Activated CD8-positive, alpha-beta memory T cell treated with anti-CD3 and anti-CD28 coated beads, Interleukin-2, amount 10 ng/mL, durations not matched to agents 7 days and 5 days (primary cell): ENCODE measurements at places on chromosomes 5 and 9. TPM values are rescaled to one million over a fixed set of nuclear protein-coding genes. Genes with fewer than 3 reads are reported as not detected.

GRCh38 chr5:141574122-141574510 is 44.7 kb downstream of the DIAPH1 start:
- DNase-seq: no peak

DNA sequence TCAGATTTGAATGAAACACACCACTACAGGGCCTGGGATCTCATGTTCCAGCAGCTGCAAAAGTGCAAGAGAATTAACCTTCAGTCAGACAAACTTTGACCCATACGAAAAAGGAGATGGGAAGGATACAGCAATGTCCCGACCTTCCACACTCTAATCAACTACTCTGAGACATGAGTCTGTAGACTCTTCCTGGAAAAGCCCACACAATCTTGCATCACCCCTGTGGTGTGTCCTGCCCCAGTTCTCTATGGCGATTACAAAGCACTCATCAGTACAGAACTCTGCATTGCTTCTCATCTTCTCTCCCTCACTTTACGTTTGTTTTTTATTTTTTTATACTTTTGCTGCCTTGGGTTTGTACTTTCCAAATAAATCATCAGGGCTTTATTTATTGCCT is 241.0 kb upstream of the KIF2A start:
- no peak for DNase-seq

ARHGEF39 gene
- 14.5 TPM for total RNA-seq

GRCh38 chr5:97363577-97363976 is 180.5 kb upstream of the RIOK2 start:
- no peak for DNase-seq

GRCh38 chr9:133768859-133769510 is 30.8 kb upstream of the SARDH start:
- peak; percentile 40 for DNase-seq

DNA sequence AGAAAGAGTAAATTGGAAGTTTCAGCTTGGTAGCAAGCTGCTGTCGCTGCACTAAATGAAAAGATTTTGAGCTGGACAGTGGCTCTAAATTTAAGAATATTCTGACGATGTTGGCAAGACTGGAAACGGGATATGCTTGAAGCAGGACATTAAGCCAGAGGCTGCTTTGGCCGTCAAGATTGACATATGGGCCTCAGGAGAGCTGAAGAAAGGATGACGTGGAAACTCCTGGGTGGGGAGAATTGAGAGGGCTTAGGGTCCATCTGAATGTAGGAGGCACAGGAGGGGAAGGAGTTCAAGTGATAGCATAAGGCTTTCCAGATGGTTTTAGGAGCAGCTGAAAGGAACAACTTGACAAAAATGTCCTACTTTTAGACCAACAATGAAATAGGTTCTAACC is 108.9 kb downstream of the PAPPA start:
- no peak for DNase-seq

DNA sequence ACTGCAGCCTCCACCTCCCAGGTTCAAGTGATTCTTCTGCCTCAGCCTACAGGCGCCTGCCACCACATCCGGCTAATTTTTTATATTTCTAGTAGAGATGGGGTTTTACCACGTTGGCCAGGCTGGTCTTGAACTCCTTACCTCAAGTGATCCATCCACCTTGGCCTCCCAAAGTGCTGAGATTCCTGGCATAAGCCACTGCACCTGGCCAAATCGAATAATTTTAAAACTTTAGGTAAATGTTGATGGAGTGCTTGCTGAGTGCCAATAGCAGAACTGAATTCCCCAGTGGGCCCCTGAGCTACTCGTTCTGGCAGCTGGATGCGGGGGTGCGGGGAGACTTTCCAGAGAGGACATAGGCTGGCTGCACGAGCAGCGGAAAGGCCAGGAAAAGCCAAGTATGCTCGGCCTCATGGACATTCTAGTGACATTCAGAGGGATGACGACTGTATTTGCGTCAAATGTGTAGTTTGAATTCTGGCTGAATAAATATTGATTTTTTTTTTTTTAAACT is 16.8 kb downstream of the TRAF2 start:
- DNase-seq: no peak

EDIL3 gene
- not detected for total RNA-seq

- no peak for DNase-seq
Observed at GRCh38 chr9:9771314-9771713, 841.5 kb downstream of the PTPRD start.

- DNase-seq: no peak
Observed at GRCh38 chr5:4216142-4216541, 620.5 kb downstream of the IRX1 start.

- no peak for DNase-seq
Observed at GRCh38 chr5:3634061-3634460, 38.4 kb downstream of the IRX1 start.

DNA sequence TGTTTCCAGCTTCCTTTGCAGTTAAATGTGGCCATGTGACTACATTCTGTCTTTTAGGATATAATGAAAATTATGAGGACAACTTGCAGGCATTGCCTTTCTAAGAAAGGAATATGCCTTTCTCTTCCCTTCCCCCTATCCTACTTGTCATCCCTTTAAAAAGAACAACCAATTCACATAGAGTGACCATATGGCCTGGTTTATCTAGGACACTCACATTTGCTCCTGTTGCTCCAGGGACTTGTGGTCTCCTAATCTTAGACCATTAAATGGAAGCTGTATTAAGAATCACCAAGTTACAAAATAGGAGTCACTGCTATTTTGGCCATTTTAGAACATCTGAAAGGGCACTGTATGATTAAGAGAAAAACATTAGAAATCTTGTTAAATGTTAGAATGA is 520.3 kb downstream of the DTWD2 start:
- no peak for DNase-seq

DNA sequence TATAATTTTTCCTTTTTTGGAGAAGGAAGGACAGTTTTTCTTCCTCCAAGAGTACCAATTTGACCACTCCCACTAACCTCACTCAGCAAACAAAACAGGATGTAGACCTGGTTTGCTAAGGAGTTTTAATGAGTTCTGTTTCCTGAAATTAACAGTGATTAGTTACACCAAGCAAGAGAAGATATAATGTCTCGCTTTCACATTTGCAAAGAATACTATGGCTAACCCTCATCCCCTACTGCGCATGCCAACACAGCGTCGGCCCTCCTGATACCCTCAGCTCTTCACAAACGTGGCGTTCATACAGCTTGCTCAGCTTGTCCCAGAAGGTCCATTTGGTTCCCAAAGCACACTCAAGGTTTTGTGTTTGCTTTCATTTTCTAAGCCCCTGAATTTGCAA is 41.9 kb upstream of the IPPK start:
- peak; percentile 52 for DNase-seq

GRCh38 chr5:91499943-91500531 is 116.9 kb upstream of the ARRDC3 start:
- no peak for DNase-seq

GRCh38 chr9:16732546-16732945 is 137.9 kb downstream of the BNC2 start:
- DNase-seq: no peak

DNA sequence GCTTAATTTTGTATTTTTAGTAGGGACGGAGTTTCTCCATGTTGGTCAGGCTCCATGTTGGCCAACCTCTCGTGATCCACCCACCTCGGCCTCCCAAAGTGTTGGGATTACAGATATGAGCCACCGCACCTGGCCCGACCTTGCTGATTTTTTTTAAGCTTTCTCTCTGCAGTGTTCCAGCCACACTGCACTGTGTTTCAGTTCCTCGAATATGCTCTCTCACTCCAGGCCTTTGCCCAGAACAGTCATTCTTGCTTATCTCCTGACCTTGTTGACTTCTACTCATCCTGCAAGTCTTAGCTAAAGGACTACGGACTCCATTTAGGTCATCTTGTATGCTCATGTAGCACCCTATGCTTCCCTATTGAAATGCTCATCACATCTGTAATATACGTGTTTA is 3.3 kb downstream of the SNAPC3 start:
- DNase-seq: no peak

DNA sequence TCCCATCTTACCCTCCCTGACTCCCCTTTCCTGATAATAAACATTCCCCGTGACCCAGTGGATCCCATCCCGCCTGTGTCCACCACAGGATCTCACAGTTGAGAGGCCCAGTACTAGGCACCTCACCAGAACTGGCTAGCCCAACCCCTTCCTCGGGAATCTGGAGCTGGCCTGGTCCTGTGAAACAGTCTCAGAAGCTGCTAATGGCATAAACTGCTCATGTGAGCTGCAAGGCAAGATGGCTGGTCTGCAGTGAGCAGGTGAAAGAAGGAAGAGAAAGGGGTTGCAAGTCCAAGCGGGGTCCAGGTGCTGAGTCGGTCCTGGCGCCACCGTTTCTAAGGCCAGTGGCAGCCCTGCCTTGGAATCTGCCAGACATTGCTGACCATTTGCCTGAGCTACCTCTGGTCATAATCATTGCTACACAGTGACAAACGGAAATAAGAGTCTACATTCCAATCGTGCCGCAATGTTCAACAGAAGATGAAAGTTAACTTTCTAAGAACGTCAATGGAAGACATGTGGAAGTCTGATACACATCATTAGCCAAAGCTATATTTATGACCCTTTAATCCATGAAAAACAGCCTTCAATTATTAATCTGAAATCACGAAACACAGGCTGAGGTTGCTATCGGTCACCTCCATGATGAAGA is 33.7 kb downstream of the DNAH5 start:
- no peak for DNase-seq

- no peak for DNase-seq
Observed at GRCh38 chr5:164721656-164722055, 1216.2 kb downstream of the MAT2B start.

TAF11L5 gene
- not detected for total RNA-seq

COL5A1 gene
- total RNA-seq: 0.09 TPM

GRCh38 chr9:129416821-129417539 is 203.9 kb downstream of the C9orf50 start:
- no peak for DNase-seq

DNA sequence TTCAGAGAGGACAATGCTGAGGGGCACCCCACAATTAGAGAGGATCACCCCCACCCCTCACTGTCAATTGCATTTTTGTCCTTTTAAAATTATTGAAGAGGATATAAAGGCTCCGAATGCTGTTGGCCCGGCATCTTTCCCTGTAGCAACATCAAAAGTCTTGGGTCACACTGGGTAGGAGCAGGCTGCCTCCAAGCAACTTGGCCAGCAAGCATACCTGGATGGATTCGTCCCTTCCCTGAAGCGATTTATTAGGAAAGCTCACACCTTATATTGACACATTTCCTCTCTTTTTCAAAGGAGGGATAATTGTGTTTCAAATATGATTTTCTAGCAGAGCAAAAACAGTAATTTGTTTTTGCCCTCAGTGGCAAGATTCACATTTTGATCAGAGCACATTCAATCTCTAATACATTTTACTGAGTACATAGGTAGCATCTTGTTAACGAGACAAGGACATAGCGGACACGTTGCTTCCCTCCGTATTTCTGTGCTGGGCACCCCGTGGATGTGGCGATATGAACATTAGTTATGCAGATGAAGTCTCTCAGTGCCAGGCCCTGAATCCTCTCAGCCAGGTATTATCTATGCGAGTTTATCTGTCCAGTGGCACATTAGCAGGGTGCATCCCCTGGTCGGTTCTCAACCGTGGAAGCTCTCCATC is 321.5 kb downstream of the NTRK2 start:
- no peak for DNase-seq

DNA sequence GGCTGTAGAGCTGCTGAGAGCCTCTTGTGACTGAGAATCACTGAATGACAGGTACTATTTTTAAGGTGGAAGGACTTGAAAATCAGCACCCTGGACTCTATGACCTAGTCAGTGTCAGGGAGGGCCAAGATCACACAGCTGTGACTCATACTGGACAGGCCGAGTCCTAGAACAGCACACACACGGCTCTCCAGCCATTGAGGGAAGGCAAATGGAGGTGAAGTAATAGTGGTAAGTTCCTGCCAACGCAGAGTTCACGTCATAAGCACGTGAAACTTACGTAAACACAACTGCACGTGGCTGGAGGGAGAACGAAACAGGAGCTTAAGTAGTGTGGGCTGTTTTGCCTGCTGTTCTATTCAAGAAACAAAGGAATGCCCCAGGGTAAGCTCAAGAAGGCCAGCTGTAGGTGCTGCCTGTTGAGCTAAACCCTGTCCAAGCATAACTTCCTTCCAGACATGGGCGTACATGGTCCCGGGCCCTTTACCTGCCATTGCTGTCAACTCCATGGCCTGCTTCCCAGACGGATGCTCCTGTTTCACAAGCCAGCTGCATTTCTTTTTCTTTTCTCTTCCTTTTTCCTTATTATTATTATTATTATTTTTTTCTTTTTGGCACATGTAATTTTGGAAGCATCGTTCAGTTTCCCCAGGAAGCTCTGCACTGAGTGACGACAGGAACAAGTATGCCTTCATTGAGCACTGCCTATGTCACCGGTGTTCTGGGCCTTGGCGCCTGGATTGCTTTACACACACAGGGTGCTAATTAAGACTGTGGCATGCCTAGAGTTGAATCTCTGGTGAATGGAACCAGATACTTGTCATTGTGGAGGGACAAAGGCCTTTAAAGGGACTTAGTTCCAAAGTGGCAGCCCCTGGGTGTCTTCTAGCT is 10.2 kb upstream of the LCP2 start:
- no peak for DNase-seq

DNA sequence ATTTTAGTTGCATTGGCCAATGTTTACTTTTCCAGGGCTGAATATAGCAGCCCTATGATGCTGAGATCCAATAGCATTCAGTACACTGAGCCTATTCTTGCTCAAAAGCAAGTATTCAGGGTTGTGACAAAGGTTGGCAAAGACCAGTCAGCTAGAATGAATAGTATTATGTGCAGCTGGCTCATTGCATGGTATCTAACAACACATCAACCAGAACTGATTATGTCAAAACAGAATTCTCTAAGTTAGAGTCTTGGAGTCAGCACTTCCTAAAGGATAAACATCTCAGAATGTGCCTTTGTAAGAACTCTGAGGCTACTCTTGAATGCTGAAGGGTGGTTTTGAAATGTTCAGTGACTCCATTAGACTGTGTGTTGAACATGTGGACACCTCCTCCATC is 774.5 kb upstream of the RGMB start:
- DNase-seq: no peak

CSF1R gene
- 0.26 TPM for total RNA-seq

- DNase-seq: peak; percentile 49
Observed at GRCh38 chr9:137582286-137582860, 3.6 kb upstream of the DPH7 start.

CSNK1A1 gene
- total RNA-seq: 193 TPM

GPR151 gene
- not detected for total RNA-seq

NINJ1 gene
- total RNA-seq: 31.1 TPM

- no peak for DNase-seq
Observed at GRCh38 chr5:56567278-56567677, 248.1 kb upstream of the MAP3K1 start.

TAF11L10 gene
- total RNA-seq: not detected

ALDH1A1 gene
- total RNA-seq: not detected
